ENCODE measurements at places on chromosomes 5 and 9.

DNA sequence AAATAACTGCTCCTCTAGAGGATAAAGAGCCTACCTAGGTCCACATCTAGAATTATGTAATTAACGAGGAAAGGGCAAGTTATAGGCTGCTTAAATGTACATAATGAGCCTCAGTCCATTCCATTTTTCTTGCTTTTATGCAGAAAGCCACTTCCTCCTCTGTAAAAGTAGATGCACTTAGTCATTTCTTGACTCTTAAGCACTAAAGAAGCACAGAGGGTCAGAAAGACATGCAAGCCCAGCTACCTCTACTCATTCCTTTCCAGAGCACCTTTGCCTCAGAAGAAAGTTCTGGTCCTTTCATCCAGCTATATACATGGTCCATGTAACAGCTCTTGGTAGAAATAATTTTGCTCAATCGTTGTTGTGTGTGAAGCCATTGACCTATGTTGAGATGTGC is 308.0 kb upstream of the NREP start:
- no peak for DNase-seq

GRCh38 chr9:16575142-16575985 is 295.1 kb downstream of the BNC2 start:
- DNase-seq, result no peak

DNA sequence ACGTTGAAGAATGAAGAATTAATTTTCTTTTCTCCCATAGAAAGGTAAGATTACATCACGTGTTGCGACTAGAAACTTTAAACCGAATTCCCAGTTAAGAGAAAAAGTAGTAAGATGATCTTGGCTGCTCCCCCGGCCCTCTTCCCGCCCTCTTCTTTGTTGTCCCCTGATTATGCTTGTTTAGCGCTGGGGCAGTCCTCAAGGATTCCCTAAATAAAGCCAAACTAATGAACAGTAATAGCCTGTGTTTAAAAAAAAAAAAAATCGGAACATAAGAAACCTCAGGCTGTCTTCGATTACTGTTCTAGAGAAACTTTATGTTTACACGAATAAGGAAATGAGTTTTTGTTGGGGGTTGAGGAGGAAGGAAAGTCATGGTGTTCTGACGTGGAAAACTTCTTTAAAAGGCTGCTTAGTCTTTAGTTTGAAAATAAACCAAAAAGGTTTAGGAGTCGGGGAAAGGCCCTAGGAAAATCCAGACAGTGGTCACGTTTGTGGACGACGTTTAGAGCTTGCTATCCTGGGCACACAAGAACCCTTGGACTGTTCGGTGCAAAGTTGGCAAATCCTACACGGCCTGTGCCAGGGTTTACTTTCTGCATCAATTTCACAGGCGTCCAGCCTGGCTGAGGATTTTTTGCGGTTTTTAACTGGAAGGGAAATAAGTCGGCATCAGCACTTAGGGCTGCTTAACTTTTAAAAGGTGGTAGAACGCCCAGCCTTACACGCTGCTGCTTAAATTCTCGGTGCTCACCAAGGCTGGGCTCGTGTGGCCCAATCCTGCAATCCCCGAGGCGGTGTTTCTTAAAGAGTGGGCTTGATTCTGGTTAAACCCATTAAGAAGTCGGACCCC is 1.1 kb upstream of the MAT2B start:
- DNase-seq, result no peak

GRCh38 chr9:133443982-133444381 is 15.8 kb upstream of the CACFD1 start:
- DNase-seq, result no peak

DNA sequence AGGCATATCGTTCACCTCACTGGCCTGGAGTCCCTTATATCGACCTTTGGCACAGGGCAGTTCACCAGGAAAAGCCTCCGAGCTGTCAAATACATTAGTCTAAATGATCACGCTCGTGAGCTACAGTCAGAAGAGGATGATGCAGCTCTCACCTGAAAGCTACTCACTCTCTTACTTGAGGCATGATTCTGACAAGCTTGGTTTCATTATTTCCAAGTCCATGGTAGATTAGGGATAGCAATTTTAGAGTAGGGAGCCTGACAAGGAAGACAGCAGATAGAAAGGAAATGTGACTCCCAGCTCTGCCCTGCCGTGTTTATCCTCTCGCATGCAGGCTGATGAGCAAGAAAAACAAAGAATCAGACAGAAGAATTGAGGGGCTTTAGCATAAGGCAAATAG is 98.0 kb upstream of the MAP1B start:
- no peak for DNase-seq

GRCh38 chr5:7078101-7078500 is 317.8 kb upstream of the ADCY2 start:
- no peak for DNase-seq

GRCh38 chr9:4620057-4620765 is 41.9 kb upstream of the PLPP6 start:
- no peak for DNase-seq

- DNase-seq, result no peak
Observed at GRCh38 chr5:38370358-38371100, 112.2 kb downstream of the EGFLAM start.

- no peak for DNase-seq
Observed at GRCh38 chr9:82490019-82490499, 501.5 kb downstream of the SPATA31D1 start.

GRCh38 chr5:169805937-169806700 is 169.0 kb downstream of the DOCK2 start:
- no peak for DNase-seq

DNA sequence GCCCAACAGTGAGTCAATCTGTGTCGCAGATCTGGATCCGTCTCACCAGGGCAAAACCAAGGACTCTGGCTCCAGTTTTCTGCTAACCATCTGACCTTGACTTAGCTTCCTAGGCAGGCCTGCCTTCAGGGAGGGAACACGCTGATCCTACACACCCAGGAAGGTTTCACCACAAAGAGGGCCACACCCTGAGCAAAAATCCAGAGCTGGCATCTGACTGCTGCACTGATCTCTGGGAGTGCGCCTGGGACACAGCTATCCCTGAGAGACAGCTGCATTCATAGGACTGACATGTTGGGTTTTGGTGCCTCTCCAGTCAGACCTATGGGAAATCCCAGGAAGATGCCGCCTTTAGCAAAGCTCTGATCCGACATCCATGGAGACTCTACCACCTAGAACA is 47.5 kb downstream of the CDK5RAP2 start:
- no peak for DNase-seq

GRCh38 chr9:38388283-38389223 is 3.9 kb upstream of the ALDH1B1 start:
- no peak for DNase-seq

GRCh38 chr5:156326718-156327259 is at the start of gene SGCD:
TSS of gene SGCD (plus strand) at chr5:156327164.
- DNase-seq, result no peak

DNA sequence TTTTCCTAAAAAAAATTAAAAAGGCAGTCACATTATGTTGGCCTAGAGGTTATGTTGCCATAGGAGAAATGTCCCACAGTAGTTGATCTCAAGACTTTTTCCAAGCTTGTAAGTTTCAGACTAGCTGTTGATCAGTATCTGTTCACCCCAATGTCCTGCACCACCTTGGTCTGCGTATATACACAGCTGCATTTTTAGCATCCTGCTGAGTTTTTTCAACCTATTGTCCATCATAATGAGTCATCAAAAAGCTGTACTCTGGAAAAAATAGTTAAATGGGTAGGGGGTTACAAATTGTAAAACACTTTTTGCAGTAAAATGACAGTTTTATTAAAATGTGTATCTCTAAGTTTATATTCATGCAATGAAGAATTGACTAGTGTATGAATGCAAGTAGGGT is 53.2 kb upstream of the TMEM171 start:
- no peak for DNase-seq

- DNase-seq, result no peak
Observed at GRCh38 chr5:66987949-66988838, 208.4 kb downstream of the CD180 start.

- DNase-seq, result no peak
Observed at GRCh38 chr9:77899679-77900354, 131.8 kb downstream of the GNAQ start.

Data from stimulated activated CD4-positive, alpha-beta T cell treated with anti-CD3 and anti-CD28 coated beads, TNF-alpha, amount 100 ng/mL, for 1 hour (primary cell).